ENCODE measurements at places on chromosomes 1 and 21.

DNA sequence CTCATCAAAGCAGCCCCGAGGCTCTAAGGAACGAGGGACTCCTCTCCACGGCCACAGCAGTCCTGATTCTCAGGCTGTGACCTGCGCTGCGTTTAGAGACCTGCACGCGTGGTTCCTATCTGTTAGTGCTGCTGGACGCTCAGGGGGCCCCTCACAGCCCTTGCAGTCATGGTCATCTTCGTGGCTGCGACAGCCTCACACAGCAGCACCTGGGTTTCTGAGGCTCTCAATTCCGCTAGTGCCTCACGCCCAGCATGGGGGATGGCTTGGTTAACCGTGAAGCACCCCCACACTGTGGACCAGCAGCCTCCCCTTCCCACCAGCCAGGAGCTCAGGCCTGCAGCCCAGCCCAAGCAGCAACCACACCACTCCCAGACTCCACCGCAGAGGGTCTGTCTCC lies 7.8 kb downstream of the MORN1 start:
- DNase-seq: no peak

DNA sequence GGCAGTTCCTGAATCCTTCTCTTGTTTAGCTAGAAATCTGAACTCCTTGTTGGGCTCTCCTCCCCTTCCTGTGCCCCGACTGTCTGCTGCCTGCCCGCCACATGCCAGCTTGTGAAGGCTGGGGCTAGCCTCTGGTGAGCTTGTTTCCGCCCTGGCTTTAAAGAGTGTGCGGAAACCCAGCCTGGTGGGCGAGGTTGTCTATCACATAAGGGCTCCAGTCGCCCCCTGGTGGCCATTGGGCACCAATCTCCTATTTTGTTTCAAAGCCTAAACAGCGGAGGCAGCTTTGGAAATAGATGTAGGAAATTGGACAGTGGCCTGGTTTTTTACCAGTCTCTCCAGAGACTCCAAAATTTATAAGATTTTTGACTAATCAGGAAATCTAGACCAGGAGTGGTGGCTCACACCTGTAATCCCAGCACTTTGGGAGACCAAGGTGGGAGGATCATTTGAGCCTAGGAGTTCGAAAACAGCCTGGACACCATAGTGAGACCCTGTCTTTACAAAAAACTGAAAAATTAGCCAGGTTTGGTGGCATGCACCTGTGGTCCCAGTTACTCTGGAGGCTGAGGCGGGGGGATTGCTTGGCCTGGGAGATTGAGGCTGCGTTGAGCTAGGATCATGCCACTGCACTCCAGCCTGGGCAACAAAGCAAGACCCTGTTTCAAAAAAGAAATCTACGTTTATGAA lies 9.8 kb downstream of the ATP8B2 start:
- peak; percentile 79 for DNase-seq

GRCh38 chr1:173332026-173332425 lies 124.9 kb upstream of the TNFSF4 start:
- DNase-seq: no peak

DNA sequence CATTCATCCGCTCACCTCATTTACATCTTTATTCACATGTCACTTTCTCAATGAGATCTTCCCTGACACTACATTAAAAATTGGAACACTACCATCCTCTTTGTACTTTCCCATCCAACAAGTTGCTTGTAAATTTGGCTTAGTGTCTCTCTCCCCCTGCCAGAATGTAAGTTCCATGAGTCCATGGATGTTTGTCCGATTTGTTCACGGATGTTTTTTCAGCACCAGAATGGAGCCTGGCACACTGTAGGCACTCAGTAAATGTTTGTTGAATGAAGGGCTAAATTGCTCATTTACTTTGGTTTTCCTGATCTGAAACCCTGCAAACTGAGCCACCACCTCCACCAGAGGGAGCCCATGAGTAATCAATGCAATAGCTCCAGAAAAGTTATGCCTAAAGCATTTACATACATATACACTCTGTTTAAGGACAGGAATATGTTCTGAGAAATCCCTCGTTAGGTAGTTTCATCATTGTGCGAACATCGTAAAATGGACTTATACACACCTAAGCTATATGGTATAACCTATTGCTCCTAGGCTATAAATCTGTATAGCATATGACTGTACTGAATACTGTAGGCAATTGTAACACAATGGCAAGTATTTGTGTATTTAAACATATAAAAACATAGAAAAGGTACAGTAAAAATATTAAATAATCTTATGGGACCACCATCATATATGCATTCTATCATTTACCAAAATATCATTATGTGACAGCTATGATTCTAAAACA lies 2.8 kb upstream of the EYA3 start:
- DNase-seq: peak; percentile 67

DNA sequence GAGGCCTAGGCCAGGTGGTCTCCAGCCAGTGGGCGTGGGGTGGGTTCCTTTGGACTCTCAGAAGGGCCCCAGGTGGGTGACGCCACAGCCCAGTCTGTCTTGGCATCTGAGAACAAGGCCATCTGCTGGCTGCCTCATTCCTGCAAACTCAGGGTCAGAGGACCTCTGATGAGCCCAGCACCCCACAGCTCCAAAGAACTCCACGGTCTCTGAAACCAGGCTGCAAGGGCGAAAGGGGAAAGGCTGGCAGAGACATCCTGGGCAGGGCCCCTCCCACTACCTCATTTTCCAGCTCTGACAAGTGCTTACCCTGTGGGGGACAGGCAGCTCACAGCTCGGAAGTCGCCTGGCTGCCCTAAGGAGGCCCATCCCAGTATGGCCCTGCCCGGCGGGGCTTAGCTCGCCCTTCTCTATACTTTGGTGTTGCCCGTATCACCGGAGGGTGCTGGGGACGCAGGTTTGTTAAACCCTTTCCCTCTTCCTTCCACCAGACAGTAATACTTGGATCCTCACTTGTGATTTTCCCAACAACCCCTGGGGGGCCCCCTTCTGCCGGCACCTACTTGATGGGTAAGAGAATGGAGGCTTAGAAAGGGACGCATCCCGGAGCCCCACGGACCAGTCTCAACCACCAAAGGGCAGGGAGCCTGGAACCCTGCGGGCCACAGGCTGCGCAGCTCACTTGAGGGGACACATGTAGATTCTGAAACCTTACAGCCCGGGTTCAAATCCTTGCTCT lies 10.9 kb upstream of the EDN2 start:
- no peak for DNase-seq
